ENCODE measurements at places on chromosomes 2 and 18.

DNA sequence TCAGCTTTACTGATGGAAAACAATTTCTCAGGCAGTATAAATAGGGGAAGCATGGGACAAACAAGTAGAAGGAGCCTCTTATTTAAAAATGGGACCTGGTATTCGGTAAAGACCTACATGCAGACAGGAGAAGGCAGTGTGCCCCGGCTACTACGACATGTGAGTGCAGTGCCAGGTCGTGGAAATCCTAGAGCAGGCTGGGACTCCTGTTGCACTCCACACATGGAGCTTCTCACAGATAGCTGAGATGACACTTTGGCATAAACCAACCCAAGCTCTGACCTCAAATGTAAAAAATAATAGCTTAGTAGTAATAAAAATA lies 885 bp upstream of the DSEL start:
- DNase-seq: no peak

GRCh38 chr18:72375618-72376017 lies 168.5 kb downstream of the CBLN2 start:
- DNase-seq: no peak

- no peak for DNase-seq
These were observed 26.2 kb upstream of the PNPT1 start for GRCh38 chr2:55719852-55720251.

DNA sequence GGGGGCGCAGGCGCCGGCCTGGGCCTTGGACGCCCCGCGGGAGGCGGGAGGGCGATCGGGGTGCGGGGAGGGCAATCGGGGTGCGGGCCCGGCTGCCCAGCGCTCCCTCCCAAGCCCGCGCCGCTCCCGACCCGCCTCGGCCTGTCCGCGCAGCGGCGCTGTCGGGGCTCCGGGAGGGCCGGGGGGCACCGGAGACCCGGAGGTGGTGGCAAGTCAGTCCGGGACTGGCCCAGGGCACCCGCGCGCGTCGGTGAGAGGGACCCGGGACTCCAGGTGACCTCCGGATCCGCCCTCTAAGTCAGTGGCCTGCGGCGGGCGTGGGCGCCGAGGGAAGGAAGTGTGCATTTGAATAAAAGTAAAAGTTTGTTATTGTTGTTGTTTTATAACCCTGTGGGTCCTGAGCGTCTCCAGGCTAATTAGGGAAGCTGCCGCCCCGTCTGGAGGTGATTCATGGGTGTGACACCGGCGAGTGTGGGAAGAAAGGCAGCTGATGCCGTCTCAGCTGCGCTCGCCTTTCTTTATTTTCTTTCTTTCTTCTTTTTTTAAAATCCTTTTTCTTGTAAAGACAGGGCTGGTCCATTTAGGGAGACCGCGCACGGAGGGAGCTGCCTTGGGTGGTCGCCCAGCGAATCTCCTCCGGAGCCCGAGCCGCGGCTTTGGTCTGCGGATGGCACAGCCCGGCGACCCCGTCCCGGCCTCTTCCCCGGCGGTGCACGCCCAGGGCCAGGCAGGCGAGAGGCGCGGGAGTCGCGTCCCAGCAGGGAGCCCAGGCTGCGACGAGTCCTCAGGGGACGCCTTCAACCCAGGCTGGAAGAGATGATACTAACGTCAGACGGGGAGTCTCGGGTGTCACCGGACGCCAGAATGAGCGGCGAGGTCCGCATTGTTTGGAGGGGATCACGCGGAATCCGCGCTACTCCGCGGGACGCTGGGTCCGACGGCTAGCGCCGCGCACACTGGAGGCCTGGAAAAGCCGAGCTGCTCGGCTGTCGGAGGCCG lies 627 bp upstream of the CRACDL start:
- DNase-seq: no peak

Data from A549 (cell line).